ENCODE measurements at places on chromosomes 2 and 18.

DNA sequence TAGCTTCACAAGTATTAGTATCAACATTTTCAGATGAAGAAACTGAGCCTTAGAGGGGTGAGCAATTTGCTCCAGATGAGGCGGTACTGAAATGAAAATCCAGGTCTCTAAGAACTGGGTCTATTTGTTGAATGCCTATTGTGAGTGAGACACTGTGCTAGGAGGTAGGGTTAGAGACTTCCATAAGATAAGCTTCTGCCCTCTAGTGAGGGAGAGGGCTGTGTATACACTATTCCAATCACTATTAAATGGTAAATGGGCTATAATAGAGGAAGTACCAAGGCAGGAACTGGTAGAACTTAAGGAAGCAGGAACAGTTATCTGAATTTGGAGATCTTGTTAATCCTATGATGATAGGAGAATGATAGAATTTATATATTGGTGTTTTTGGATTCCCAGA lies 23.6 kb upstream of the GLS start:
- no peak for DNase-seq

DNA sequence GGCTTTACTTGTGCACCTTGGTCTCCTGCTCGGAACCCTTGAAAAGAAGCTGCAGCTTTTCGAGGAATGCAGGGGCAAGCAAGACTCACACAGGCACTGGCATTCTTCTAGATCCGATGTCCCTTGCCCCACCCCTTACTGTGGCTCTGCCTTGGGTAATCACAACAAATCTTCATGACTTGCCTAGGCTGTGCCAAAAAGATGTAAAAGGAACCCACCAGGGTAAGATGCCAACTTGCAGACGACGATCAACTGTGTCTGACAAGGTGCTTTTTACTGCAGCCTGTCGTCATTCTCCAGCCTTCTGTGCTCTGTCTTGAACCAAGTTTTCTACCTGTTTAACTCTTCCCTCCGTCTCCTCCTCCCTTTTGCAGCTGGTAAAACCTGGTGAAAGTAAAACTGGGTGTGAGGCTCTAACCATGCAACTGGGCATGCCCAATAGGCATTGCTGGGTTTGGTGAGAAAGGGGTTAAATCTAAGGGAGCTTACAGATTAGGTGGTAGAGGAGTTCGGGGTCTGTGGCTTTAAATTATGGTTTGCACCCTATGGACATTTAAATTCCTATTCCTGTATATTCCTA lies 909 bp upstream of the NRXN1 start:
- DNase-seq = no peak

DNA sequence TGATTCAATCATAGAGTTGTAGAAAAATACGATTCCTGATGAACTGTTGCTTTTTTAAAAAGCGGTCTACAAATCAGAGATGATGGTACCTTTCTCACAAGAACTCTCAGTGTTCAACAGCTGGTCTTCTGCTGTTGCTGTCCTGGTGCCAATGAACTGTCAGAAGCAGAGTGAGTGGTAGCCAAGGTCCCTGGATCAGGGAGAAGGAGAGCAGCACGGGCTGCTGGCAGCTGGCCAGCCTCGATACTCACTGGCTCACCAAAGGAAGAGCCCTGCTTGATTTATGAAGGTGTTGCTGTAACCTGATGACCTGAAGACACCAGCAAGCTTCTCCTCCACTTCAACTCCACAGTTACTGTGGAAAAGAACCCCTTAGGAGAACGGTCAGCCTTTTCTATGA lies 300.8 kb upstream of the SOX11 start:
- DNase-seq = no peak

DNA sequence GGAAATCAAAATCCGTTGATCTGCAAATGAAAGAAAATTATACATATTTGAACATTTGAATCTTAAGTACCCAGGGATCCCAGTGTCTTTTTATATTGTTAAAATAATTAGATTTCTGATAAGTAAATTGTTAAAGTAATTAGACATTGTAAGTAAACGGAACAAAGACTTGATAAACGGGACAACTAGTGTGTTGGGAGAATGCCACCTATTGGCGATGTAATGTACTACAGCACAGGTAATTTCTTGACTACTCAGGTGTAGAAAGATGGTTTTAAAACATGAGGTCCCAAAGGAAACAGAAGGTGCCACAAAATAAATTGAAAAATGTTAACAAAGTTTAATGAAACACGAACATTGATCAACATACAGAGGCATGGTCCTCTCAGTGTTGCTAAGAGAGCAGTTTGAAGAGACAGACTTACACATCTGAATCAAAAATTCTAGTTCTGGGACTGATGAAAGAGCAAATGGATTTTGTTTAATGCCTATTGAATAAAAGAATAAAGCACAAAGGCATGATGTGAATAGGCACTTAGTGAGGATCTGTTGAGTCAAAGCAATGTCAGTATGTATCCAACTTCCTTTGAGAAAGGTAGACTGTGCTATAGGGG lies 103.4 kb upstream of the RASGRP3 start:
- DNase-seq = no peak

All from H54 (cell line).